ENCODE measurements at places on chromosomes 7 and 10.

DNA sequence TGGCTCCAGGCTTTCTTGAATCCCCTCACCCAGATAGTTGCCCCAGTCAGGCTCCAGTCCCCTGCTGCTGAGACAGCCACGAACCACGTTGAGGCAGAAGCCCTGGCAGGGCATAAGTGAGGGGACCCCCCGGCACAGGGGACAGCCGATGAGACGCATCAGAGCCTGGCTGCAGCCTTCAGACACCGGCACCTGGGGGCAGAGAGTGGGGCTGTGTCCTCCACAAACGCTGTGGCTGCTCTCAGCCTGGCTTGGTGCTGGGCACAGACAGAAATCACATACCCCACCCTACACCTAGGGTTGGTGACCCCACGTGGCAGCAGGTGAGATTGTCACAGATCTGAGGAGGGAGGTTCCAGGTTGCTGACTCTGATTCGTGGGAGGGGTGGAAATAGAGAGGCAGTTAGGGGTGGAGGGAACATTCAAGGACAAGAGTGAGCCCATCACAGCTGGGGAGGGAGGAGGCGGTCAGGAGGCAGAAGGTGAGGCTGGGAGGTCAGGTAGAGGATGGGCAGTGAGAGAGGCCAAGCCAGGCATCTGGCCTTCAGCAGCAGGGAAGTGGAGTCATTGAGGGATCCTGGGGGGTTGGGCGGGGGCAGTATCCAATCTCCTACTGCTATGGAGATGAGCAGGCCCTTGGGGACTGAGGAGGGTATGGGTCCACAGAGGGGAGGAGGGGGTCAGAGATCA is 3.2 kb downstream of the GPC2 start:
- DNase-seq: no peak

- peak; percentile 63 for DNase-seq
These were observed 163.6 kb downstream of the SUGCT start for GRCh38 chr7:40298421-40298820.

GRCh38 chr10:19212590-19212989 is 164.0 kb downstream of the MALRD1 start:
- no peak for DNase-seq

GRCh38 chr10:69742928-69743602 is 58.6 kb upstream of the COL13A1 start:
- no peak for DNase-seq

GRCh38 chr10:97154781-97155180 is 31.0 kb downstream of the SLIT1 start:
- DNase-seq: no peak

DNA sequence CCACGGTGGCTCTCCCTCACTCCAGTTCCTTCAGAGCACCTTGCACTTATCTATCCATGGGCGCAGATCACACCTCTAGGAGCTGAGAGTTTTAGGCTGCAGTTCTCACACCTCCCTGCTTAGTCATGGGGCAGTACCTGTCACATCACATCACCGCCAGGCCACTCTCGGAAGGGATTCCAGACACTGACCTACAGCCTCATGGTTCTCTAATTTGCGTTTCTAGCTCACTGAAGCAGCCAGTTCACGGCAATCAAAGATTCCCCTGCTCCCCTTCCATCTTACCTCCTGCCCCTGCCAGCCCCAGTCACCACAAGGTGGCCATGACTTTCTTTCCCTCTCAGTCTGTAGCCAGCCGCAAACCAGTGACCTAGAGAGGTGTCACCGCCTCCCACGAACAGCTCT is 34.2 kb downstream of the ADRB1 start:
- DNase-seq: no peak

- DNase-seq: no peak
These were observed 11.4 kb downstream of the JCAD start for GRCh38 chr10:30047924-30048531.

DNA sequence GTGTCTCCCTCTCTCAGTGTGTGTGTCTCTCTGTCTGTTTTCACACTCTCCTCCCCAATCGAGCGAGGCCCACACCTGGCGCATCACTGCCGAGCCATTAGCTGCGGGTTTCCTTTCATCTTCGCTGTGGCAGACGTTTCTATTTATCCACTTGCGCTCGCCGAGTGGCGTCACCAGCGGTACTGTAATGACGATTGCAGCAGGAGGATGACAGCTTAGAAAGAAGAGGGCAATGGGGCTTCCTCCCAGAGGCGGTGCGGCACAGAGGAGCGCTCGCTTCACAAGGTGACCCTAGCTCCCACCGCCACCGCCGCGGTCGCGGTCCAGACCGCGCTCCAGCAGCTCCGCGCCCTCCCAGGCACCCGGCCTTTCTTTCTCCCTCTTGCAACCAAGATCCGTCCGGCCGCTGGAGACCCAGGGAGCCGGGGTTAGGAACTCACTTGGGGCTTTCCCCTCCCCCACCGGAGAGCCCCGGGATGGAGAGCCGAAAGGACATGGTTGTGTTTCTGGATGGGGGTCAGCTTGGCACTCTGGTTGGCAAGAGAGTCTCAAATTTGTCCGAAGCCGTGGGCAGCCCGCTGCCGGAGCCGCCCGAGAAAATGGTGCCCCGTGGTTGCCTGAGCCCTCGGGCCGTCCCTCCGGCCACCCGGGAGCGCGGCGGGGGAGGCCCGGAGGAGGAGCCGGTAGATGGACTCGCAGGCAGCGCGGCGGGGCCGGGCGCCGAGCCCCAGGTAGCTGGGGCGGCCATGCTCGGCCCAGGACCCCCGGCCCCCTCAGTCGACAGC is at the start of gene EVX1:
Gene EVX1 (plus strand): TSS at position 248 of the 785 bp plus-strand sequence. CDS start 229 bp downstream, at position 477.
- no peak for DNase-seq

GRCh38 chr10:110311357-110311949 is 6.7 kb upstream of the SMNDC1 start:
- no peak for DNase-seq

GRCh38 chr10:117830787-117831212 is 215.9 kb downstream of the RAB11FIP2 start:
- DNase-seq: no peak

DNA sequence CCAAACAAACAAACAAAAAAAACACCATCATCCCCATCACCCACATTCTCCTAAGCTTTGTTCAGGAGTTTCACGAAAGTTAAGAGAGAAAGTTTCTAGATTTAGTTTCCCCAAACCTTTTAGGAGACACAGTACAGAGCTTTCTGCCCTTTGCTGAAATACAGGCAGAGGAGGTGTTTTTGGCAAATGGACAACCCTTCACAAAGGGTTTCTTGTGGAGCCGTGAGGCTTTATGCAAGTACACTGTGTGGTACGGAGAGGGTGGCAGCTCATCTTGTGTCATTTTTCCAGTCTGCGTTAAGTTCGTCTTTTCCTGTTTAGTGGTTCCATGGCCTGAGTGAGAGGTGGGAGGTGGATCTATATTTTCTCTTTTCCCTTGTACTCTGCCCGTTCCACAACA is 215.5 kb upstream of the PRKCQ start:
- DNase-seq: no peak

GRCh38 chr10:62270020-62270419 is 1.4 kb upstream of the RTKN2 start:
- no peak for DNase-seq

GRCh38 chr7:135843214-135843613 is 94.6 kb upstream of the FAM180A start:
- DNase-seq: no peak

DNA sequence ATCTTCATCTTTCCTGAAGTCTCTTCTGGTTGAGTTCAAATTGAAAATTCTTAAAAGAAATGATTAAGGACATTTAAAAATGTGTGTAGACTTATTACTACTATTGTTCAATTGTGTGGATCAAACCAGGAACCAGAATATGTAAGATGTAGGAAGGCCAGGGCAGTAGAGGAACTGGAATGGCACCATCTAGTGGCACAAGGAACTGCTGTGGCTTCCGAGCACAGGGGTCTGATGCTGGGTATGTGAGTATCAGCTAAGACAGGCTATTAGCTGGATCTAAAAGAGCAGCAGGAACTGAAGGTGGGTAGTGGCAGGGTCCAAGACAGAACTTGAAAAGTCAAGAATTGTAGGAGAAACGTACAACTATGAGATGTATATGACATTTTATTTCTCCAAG is 247.3 kb downstream of the SEMA3A start:
- no peak for DNase-seq

DNA sequence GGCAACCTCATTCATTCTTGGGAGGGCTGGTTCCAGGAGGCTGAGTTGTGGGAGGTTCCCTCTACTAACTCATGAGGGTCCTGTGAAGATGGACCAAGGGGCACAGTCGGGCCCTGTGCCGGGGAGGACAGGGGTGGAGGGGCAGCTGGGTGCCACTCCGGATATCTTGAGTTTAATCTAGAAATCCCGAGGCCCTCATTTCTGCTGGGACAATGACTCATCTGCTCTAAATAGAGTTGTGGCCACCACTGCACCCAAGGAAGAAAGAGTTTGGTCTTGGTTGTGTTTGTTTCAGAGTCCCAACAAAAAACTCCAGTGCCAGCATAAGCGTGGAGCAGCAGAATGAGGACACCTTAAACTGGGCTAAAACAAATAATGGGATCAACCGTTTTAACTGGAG is 82.4 kb downstream of the EBF3 start:
- no peak for DNase-seq

DNA sequence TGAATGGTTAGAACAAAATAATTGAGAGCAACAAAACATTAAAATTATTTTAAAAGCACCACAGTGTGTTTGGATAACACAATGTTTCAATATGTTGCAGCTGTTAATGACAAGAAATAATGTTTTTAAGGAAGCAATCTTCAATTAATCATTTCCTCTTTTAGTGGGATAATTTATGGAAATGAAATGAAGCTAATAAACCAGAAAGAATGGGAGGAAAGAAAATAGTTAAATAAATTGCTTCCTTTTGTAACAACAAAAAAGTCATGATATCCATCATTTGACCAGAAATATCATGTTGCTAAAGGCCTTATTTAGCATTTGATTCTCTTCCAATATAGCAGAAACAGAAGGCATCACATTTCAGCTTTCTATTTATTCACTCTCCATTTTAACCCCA is 224.5 kb downstream of the SEMA3A start:
- no peak for DNase-seq

GRCh38 chr7:2644562-2645273 is 12.9 kb downstream of the TTYH3 start:
- DNase-seq: no peak

DNA sequence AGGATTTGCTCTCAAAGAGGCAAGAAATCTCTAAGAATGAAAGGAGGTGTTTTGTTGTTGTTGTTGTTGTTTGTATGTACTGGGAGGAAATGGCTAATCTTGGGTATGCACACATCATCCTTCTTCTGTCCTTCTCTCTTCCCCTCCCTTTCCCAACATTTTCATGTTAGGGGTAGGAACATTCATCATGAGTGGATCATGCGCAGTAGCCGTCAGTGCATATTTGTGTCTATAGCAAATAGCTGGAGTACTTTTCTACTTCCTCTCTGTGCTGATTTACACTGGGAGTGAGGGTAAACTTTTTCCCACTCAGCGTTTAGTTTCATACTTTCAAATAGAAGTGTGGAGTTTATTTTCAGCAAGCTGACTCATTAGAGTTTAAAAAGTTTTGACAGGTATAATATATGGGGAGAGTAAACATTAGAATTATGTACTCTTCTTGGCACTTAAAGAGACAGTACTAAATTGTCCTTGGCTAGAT is 80.5 kb upstream of the PRKG1 start:
- DNase-seq: peak; percentile 67

- no peak for DNase-seq
These were observed 6.6 kb downstream of the CPA2 start for GRCh38 chr7:130273081-130273932.

- no peak for DNase-seq
These were observed 23.1 kb downstream of the ZNF107 start for GRCh38 chr7:64688988-64689387.

DNA sequence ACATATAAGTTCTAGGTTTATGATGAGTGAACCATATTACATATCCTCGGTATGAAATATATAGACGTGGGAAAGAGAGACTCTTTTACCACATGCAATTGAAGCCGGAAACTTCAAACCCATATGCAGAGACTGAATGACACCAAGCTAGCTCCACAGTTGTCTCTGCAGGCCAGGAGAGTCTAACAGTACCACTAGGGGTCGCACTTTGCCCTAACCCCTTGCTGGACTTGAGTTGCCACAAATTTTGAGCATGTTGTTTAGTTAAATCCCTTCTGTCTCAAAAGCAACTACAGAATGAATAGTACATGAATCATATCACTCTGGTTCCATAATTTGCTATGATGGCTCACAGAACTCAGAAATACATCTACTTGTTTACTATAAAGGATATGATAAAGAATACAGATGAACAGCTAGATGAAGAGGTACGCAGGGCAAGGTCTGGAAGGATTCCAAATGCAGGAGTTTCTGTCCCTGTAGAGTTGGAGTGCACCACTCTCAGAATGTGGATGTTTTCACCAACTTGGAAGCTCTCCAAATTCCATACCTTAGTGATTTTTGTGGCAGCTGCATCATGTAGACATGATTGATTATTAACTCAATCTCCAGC is 112.4 kb upstream of the YAE1 start:
- DNase-seq: no peak

DNA sequence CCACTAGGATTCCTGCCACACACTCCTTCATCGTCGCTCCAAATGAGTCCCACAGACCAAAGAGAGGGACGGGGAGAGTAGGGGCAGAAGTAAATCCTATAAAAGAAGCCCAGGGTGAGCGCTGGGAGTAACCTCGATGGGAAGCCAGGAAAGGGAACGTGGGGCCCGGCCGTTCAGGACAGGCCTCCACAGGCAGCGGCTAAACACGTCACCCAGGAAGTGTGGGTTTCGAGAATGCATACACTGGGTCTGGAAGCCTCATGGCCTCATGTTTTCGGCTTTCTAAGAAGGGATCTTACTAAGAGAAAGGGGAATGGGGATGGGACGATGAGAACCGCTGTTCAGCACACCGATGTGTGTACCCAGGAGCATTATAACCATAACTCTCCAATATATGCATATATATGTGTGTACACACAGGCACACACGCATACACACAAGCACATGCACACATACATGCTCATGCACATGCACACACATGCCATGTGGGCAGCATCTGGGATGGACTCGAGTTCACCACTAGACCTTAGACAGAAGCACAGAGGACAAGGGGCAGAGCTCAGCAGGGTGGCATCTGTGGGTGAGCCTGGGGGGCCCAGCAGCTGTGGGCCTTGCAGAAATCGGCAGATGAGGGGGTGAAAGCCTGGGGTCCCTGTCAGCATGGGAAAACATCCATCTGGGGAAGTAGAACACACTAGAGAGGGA is 14.8 kb upstream of the CNPY1 start:
- no peak for DNase-seq
